ENCODE measurements at places on chromosomes 2 and 18.

GRCh38 chr18:76837071-76837470, 14.7 kb downstream of the ZNF236 start:
- DNase-seq: no peak

DNA sequence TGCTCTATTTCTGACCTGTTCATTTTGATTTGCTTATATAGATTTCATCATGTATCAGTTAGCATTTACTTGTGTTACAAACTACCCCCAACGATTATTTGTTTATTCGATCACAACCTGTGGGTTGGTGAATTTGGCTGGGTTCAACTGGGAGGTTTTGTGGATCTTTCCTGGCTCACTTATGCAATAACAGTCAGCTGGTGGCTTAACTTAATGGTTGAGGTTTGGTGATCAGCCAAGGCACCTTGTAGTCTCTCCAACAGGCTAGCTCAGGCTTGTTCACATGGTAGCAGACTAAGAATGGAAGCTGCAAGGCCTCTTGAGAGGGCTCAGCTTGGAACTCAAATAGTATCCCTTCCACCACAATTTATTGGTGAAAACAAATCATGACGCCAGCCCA, 5.4 kb upstream of the PUM2 start:
- no peak for DNase-seq

GRCh38 chr2:182625814-182626213, 90.2 kb upstream of the DNAJC10 start:
- DNase-seq: no peak

GRCh38 chr18:48742706-48743475, 204.1 kb downstream of the CTIF start:
- DNase-seq: no peak

GRCh38 chr2:146850746-146851145, 994.1 kb upstream of the ACVR2A start:
- no peak for DNase-seq

DNA sequence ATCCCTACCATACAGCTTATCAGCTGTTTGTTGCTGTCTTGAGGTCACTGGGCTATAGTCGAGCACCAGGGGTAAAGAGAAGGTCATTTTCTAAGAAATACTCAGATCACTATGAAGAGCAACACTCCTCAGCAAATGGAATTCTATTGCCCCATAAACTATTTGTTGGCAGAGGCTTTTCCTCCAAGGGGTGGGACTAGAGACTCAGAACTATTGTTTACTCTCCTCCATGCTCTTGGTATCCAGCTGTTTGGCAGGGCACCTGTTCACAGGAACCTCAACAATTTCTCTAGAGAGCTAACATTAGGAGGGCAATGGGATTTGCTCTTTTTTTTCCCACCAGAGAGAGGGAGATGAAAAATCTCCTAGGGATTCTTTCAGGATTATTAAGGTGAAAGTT, 249.1 kb upstream of the SPRED2 start:
- no peak for DNase-seq

GRCh38 chr2:116088236-116088635, 1645.8 kb downstream of the DPP10 start:
- DNase-seq: no peak

DNA sequence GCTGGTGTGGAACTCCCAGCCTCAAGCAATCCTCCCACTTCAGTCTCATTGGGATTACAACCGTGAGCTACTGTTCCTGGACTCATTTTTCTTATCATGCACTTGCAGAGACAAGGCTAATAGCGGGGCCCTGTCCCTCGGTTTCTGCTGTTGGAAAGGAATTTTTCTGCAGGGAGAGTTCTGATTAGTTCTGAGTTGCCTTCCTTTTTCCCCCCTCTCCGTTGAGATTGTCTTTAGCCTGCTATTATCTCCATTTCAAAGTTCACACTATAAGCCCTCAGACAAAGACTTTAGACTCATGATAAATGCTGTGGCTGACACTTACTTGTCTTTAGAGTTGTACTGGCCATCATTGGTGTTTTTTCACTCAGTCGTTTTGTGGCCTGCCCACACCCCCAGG, 97.2 kb downstream of the NCOA1 start:
- no peak for DNase-seq

DNA sequence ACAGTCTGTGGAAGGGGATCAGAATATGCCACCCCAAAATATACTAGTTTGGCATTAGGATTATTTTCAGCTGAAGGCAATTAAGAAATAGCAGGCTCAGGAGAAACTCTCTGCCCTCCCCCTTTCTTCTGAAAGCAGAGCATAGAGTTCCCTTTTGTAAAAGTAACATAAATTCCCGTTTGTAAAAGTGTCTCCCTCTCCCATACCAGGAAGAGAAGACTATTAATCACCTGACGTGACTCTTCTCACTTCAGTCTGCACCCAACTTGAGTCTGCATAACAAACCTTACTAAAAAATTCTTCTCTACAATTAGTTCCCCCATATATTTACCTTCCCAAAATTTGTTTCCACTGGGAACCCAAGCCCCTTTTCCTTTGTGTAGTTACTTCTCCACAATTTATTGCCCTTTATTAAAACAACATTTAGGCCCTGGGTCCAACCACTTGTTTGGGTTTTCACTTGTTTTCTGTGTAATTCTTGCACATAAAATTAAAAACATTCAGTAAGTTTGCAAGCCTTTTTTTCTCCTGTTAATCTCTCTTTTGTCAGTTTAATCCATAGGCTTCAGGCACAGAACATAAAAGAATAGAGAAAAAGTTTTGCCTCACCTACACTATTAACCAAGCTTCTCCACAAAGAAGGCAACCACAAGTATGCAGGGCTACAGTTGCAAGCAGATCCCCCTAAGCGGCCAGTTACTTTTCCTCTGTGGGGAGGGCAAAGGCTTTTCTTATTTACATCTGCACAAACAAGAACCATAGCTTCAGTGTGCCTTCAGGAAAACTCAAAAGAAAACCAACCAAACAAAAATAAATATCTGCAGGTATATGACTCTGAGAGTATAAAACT, 107.6 kb upstream of the MSH2 start:
- DNase-seq: no peak

DNA sequence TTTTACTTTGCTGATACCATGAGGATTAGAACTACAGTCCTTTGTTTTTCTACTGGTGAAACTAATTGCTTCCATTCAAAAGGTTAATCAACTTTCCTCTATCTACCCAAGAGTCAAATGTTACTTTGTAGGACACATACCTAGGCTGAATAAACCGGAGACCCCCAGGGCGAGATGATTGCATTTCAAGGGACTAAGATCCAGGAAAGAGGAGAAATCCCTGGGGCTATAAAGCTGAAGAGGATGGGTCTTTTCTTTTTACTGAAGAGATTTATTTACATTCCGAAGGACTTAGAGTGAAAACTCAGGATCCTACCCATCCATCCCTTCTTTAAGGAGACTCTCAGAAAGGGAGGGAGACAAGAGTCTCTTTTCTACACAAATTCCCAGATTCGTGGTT, 331.9 kb downstream of the CDH19 start:
- DNase-seq: no peak

DNA sequence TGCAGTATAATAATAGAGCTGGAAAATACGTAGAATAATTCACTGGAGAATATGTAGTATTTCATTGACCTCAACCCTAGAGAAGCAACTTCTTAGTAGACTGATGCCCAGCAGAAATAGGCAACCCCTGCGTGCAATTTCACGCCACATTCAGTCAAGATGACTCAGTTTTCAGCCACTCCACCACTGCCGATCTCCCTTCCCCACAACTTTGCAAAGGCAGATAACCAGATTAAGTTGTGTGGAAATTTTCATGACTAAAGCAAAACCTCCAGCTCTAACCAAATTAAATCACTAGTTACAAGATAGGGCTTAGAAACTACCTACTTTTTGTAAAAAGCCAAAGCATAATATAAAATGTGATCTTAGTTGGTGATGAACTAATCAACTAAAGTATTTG, 63.3 kb upstream of the STK17B start:
- no peak for DNase-seq

- DNase-seq: peak; percentile 80
Observed at GRCh38 chr2:218569038-218569431, 396 bp downstream of the CNOT9 start.

DNA sequence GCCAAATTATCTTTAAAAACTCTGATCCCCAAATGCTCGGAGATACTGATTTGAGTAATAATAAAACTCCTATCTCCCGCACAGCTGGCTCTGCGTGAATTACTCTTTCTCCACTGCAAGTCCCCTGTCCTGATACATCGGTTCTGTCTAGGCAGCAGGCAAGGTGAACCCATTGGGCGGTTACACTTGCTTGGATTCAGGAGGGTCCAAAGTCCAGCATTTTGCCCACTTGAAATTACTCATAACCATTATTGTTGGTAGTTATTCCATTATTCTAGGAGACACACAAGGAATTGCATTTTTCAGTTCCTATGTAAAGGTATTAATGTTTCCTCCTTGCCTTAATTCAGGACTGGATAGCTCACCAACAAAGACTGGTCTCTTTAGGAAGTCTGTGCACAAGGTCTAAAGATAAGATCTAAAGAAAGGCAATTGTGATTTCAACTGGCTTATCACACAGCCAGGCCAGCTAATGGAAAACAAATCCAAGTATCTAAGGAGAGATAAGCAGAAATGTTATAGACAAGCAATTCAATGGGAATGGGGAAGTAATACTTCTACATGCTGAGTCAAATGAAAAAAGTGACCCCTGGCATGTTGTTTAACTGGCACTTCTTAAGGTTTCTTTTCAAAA, 23.2 kb upstream of the NPC1 start:
- no peak for DNase-seq

GRCh38 chr2:193566886-193567285, 1372.2 kb upstream of the TMEFF2 start:
- no peak for DNase-seq

DNA sequence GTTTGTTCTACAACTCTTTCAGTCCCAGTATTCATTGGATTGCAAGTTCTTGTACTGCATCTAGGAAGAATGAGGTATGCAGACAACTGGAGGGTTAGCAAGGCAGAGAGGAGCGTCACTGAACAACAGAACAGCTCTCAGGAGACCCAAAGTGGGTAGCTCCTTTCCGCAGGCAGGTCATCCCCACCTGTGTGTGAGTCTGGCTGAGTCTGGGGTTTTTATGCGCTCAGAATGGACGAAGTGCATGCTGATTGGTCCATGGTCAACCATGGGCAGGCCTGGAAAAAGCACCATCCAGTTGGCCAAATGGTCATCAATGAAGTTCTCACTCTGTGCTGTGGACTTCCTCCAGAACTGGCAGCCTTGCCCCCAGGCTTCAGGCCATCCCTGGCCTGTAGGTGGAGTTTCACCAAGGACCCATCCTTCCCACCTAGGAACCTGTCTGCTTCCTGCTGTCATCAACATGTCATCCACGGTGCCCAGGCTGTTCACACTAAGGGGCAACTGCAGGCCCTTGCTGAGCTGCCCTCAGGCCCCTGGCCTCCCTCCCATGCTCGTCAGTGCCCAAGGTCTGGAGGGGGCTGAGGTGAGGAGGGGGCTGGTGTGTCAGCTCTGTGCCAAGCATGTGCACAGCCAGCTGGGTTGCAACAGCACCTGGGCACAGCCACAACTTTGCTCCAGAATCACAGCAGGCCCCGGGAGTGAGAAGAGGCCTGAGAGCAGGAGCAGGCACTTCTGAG, 11.1 kb upstream of the TFCP2L1 start:
- no peak for DNase-seq

DNA sequence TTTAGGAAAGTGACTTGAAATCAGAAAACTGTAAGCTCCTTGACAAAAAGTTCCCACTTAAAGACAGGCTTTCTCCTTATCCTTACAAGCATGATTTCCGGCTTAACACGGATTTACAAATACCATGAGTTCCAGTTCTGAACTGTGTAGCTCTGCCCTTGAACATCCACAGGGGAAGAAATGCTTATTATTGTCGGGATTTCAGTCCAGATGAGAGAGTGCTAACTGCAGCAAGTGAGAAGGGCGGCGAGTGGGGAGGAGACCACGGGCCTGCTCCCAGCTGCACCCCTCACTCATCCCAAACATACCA, 73.1 kb downstream of the LRRC30 start:
- DNase-seq: no peak

DNA sequence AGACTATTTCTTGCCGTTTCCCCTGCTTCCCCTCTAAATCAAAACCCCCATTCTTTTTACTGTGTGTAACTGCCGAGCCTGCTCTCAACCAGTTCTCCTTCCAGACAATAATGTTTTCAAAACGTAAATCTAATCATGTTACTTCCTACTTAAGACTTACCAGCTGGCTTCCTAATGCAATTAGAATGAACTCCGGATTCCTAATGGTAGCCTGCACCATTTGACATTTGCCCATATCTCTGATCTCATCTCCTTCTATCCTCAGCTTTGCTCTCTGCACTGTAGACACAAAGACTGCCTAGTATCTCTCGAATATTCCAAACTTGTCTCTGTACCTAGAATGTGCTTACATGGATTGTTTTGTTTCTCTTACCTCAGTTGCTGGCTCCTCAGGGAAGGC, 12.9 kb downstream of the TTL start:
- no peak for DNase-seq

DNA sequence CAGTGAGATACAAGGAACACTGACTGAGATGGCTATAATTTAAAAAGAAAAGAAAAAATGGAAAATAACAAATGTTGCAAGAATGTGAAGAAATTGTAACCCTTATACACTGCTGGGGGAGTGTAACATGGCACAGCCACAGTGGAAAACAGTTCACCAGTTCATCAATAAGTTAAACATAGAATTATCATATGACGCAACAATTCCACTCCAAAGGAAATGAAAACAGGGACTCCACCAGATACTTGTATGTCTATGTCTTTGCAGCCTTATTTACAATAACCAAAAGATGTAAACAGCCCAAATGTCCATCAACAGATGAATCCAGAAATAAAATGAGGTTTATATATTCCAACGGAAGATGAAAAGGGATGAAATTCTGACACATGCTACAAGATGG, 30.8 kb downstream of the DDX18 start:
- DNase-seq: no peak
